ENCODE measurements at places on chromosomes 5 and 9.
A peak's percentile ranks its signal among the peaks of the same experiment; 100 is the strongest.

DNA sequence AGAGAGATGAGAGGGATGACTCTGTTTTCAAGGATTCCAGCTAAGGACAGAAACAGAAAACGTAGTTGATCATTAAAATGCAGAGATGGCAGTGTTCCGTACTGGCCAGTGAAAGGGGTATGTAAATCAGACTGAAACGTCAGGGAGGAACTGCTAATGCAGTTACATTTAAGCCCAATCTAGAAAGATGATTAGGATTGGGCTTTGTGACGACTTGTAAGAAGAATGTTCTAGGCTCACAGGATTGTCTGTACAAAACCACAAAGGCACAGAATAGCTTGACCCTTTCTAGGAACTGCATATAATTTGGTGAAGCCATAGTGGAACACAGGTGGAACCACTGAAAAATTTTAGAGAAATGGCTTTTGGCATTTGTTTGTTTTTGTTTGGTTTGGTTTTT is 55.6 kb upstream of the TESK1 start:
- DNase-seq: no peak

DNA sequence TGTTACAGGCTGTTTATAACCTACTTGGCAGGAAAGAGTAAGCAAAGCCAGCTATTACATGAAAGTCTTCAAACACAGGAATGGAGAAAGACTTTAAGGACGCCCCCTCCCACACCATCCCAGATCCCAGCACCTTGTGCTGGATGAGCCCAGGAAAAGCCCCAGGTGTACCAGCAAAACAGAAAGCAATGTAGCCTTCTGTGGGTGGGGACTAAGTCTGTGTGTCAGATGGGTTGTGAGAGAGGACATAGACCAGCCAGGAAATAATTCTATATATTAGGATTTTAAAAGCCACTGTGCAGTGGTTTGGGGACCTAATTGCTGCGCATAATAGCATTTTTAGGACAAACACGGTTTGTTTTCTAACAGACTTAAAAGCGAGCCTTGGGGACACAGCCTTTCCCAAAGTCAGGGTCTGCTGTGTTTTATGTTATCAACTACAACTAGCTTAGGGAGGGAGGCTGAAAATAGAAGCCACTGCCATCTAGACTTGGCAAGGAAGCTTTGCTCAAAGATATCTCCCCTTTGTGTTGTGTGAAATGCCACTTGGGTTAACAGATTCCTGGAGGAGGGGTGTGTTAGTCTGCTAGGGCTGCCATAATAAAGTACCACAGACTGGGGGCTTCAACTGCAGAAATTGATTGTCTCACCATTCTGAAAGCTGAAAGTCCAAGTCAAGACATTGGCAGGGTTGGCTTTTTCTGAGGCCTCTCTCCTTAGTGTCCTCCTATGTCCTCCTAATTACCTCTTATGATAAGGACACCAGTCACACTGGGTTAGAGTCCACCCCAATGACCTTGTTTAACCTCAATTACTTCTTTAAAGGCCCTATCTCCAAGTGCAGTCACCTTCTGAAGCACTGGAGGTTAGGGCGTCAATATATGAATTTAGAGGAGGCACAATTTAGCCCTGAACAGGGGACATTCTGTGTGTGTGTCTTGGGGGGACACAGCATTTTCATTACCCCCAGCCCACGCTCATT is 17.2 kb upstream of the UBE2QL1 start:
- DNase-seq: no peak

GRCh38 chr9:79408200-79408599 is 163.6 kb upstream of the TLE4 start:
- DNase-seq: no peak

DNA sequence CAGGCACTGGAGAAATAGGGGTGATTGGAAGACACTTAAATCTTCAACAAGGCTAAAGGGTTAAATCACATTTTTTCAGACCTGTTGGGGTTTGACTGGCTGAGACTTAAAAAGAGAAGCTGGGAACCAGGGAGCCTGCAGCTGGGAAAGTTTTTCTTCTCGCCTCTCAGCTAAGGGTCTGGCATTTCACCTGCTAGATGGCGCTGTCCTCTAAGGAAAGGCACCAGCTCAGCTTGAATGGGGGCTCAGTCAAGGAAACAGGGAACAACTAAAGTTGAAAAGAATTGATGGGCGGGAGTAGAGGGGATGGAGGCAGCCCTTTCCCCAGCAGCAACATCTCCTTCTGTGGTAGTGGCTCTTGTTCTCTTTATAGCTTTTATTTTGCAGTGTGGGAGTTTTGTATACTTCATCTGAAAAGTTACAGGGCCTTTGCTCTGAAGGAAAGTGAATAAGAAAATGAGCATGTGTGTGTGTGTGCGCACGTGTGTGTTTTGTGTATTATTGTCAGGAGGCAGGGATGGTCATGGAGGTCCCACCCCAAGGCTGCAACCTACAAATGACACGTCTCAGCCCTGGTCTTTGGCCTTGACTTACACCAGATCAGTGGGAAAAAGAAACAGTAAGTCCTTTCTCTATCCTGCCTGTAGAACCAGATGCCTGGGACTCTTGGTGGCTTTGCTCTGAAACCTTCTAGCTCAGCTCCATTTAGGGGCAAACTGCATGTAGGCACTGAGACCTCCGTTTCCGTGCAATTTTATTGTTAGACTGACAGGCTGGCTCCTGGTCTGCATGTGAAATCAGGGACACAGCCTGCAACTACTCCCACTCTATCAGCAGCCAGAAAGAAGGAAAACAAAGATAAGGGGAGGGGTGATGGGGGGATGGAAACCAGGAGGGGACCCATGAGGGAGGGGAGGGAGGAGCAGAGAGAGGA is 316.2 kb upstream of the CLINT1 start:
- DNase-seq: no peak

DNA sequence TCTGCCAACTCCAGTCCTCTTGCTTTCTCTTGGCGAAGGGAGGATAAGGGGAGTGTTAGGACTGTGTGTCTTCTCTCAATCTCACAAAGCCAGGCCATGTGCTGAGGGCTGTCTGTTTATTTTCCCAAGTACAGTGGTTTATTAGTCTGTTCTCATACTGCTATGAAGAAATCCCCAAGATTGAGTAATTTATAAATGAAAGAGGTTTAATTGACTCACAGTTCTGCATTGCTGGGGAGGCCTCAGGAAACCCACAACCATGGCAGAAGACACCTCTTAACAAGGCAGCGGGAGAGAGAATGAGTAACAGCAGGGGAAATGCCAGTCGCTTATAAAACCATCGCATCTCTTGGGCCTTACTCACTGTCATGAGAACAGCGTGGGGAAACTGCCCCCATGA is 36.2 kb upstream of the CKS2 start:
- no peak for DNase-seq

- no peak for DNase-seq
Observed at GRCh38 chr9:90948156-90948555, 146.5 kb downstream of the SYK start.

- DNase-seq: no peak
Observed at GRCh38 chr5:103703617-103704016, 141.0 kb upstream of the NUDT12 start.

DNA sequence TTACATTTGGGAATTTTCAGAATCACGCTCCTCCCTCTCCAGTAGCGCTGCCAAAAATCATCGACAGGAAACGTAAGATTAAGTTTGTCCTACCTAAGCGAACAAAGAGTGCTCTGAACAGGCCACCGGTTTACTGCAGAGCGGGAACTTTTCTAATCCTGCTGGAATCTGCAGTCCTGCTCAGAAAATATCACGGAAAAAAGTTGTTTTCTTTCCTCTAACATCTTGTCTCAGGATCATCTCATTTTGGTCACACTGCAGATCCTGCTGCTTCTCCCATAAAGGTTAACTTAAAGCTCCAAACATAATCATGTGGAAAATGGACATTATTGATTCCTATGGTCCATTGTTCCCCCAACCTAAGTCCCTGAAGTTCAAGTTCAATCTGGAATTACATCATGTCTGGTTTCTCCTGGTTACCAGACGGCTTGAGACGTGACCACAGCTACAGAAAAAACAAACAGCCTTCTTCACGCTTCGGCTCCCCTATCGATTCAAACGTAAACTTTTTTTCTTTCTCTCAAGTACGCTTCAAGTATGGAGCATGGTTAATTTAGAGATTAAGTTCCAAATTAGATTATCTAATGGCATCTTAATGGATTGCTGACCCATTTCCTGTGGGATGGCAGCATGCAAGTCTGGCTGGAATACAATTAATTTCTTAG is 217.6 kb downstream of the NFIB start:
- no peak for DNase-seq

DNA sequence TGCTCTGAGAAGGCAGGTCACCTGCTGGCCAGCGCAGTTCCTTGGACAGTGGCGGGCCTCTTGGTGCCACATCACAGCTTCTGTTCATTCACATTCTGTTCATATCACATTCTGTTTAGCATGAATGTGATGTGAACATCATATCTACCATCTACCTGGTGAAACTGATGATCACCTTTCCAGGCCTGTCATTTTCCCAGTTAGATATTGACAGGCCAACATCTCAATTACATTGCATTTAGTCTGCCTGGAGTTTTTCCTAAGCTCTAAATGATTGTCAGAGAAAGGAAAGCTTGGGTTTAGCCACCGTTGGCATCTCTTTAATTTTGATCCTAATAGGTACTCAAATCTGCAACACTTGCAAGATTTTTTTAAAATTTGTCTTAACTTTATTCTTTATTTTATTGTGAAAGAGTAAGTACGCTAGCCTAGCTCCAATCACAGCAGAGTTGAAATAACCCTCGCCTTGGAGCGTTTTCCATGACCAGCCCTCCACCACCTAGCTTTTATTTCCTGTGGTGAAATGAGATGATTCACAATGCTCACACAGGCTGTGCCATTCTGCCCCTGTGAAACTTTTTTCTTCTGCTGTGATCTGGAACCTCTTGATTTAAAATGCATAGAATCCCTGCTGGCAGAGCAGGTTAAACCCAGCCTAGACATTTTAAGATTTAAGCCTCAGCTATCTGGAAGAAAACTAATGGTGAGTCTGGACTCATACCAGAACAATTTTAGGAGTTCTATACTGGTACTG is 225.0 kb downstream of the ESM1 start:
- no peak for DNase-seq

DNA sequence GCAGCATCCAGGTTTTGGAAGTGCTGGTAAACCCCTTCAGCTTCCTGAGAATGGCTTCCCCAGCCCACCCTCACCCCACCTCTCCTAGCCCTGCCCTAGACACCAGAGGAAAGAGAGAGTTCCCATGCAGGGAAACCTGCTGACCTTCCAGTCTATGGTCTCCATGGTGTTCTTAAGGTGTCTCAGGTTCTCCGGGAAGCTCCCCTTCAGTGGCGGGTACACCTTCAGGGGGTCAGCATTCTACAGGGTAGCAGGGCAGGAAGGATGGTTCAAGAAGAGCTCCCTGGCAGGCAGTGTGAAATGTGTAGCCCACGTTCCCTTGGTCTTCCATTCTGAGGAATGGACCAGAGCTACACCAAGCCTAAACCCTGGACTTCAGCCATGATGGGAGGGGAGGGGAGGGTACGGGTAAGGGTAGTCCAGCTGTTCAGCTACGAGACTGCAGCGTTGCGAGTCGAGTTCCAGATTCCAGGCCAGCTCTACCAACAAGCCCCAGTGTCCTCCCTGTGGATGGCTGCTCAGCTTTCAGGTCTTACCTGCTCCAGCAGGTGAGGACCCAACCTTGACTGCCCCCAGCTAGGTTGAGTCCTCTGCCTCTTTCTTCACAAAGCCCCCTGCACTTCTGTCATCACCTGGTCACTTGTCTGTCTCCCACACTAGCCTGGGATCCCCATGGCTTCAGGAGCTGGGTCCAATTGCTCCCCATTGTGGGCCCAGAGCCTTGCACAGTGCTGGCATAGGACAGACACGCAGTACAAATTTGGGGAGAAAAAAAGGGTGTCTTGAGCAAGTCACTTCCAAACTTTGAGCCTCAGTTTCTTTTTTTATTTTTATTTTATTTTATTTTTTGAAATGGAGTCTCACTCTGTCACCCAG is 7.5 kb downstream of the CD74 start:
- no peak for DNase-seq

DNA sequence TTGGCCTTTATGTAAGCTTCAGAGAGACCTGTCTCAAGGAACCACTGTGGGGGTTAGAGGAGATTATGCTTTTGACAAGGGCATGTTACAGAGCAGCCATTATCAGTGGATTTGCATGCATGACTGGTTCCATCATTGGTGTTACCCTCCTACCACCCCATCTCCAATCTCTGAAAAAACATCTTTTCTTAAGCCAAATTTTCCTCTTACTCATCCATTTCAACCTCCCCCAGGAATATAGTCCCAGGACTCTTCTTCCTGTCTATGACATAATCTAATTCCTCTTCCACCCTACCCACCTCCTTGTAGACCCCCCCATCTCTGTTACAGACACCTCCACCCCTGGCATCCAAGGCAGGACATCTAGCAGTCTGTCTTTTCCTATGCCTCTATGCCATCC is 33.1 kb upstream of the ADRB2 start:
- no peak for DNase-seq

- DNase-seq: peak; percentile 12
Observed at GRCh38 chr9:127555840-127556820, 55.9 kb upstream of the STXBP1 start.

All from stimulated activated CD4-positive, alpha-beta T cell treated with anti-CD3 and anti-CD28 coated beads, TNF-alpha, amount 100 ng/mL, for 1 hour (primary cell).